Glomerular endothelial cell (primary cell): ENCODE measurements at places on chromosomes 6 and 20. TPM values are rescaled to one million over a fixed set of nuclear protein-coding genes. Genes with fewer than 3 reads are reported as not detected.

GRCh38 chr6:43075670-43076463 is at the start of gene PTK7:
Gene PTK7 (plus strand): TSS chr6:43076314. CDS start chr6:43076489, 175 bp downstream.
- no peak for DNase-seq

The CCN5 gene
- total RNA-seq = not detected in 2 replicates

DNA sequence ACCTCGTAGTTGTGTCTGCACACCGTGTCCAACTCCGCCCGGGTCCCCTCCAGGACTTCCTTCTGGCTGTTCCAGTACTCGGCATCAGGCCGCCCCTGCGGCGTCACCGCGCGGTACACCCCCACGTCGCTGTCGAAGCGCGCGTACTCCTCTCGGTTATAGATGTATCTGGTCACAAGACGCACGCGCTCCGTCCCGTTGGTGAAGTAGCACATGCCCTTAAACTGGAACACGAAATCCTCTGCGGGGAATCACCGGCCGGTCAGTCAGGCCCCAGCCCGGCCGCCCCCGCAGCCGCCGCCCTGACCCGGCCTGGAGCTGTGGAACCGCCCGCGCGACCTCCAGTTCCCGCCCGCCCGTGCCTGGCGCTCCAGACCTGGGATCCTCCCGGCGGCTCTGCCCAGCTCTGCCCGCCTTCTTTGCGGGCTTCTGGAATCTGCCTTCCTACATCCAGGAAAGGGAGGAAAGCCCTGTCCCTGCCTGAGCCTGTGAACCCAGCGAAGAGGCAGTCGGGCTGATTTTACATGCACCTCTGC is 1.6 kb downstream of the HLA-DQB1 start:
- no peak for DNase-seq

The IGF2R gene
- total RNA-seq = 138 and 191 TPM in 2 replicates

GRCh38 chr6:105458551-105458950 is 55.7 kb upstream of the PREP start:
- DNase-seq = no peak

- DNase-seq = no peak
These were observed 246.8 kb downstream of the ADGRG6 start for GRCh38 chr6:142548566-142548965.

The SPACA1 gene
- total RNA-seq = not detected in 2 replicates

GRCh38 chr6:123518441-123519188 is 118.1 kb downstream of the TRDN start:
- no peak for DNase-seq

- no peak for DNase-seq
These were observed 74.1 kb downstream of the CDKAL1 start for GRCh38 chr6:20608356-20608755.

The ADAM33 gene
- not detected in 2 replicates for total RNA-seq

DNA sequence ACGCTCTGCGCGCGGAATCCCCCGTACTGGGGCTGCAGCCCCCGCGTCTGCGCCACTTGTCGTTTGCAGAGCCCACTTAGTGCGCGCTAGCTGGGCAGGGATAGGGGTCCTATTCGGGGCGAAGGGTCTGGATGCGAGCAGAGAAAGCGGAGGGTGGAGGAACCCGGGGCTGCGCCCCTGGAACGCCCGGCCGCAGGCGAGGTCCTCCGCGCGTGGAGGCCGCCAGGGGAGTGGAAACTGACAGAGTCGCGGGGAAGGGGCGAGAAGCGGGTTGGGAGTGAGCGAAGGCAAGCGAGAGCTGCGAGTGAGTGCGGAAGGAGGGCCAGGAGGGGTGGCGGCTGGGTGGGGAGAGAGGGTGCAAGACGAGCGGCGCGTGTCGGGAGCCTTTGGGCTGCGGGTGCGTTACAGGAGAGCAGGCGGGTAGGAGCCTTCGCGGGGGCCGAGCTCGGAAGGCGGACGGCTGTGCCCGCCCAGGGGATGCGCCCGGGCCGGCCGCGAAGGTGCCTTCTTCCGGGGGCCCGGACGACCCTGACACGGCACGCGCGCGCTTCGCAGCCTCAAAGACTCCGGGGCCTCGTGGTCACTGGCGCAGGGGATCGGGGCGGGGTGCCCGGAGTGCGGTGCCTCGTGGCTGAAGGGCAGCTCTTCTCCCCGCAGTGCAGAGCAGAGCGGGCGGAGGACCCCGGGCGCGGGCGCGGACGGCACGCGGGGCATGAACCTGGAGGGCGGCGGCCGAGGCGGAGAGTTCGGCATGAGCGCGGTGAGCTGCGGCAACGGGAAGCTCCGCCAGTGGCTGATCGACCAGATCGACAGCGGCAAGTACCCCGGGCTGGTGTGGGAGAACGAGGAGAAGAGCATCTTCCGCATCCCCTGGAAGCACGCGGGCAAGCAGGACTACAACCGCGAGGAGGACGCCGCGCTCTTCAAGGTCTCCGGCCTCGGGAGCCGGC is 1.2 kb downstream of the IRF4 start:
- no peak for DNase-seq

DNA sequence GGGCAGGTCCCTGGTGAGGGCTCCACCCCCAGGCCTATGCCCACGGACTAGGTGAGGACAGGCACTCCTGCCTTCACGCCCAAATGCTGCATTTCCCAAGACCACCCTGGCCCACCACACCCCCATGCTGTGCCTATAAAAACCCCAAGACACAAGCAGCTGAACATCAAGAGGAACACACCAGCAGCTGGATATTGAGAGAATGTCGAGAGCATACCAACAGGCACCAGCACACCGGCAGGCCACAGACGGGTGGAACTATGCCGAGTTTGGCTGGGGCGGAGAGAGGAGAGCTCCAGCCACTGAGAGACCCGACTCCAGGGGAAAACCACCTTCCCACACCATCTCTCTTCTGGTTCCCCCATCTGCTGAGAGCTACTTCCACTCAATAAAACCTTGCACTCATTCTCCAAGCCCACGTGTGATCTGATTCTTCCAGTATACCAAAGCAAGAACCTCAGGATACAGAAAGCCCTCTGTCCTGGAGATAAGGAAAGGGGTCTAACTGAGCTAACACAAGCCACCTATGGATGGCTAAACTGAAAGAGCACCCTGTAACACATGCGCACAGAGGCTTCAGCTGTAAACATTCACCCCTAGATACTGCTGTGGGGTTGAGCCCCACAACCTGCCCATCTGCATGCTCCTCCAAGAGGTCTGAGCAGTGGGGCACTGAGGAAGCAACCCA is 316.2 kb downstream of the FOXC1 start:
- no peak for DNase-seq

DNA sequence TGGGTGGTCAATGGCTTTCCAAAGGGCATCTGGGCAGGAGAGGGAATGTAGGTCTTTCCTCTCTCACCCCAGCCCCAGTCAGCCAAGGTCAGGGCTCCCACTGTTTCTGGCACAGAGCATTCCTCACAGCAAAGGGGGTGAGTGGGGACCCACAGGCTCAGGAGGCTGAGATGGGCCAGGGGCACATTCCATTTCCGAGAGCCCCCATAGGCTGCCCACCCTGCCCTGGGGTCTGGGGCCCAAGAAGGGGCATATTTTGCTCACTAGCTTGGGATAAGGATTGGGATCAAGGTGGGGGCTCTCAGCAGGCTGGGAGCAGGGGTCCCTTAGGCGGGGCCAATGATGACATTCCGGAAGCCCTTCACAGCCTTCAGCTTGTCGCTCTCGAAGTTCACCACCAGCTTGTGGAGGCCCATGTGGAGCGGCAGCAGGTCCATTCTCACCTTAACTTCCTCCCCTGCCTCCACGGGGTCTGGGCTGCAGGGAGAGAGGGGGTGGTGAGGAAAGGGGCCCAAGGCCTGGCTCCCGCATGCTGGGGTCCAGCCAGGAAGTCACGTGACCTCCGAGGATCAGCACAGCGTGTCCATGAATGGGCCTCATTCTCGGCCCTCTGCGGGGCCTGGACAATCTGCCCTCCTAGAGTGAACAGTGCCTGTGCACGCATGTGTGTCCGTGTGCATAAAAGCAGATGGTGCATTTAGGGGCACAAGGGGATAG is 35.0 kb downstream of the TGM2 start:
- DNase-seq = no peak

DNA sequence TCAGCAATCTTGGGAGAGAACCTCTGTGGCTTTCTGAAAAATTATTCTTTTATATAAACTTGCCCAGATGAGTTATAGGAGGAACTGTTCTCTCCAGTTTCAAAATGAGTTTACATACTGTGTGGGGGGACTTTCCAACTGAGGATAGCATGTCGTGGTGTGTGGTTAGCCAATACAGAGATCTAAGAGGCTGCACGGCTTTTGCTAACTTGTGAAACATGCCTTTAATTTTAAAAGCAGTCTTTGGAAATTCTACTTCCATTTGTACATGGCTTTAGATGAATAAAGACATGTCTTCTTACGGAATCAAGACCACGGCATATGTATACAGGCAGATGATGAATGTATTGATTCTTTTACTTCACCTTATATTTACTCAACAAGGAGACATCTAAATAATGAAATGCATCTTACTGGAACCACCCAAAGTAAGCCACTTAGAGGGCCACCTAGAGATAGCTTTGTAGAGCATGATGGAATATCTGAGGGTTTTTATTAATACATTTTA is 39.8 kb downstream of the HIVEP1 start:
- DNase-seq = no peak

- no peak for DNase-seq
These were observed 1.1 kb downstream of the CRIP3 start for GRCh38 chr6:43307451-43308100.

DNA sequence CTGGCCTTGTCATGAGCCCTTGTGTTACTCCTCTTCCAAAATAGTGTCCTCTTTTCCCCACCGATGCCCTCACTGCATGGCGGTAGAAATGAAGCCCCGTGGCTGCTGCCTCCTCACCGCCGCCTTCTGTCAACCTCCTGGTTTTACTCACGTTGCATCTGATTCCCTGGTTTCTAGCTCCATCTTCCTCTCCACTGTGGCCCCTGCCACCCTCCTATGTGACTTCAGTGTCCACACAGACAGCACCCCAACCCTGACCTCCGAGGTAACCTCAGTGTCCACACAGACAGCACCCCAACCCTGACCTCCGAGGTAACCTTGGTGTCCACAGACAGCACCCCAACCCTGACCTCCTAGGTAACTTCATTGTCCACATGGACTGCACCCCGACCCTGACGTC is 122.8 kb upstream of the THBS2 start:
- DNase-seq = no peak

- DNase-seq = no peak
These were observed 154.7 kb downstream of the JARID2 start for GRCh38 chr6:15400572-15401004.

- no peak for DNase-seq
These were observed 811.5 kb downstream of the TENT5A start for GRCh38 chr6:80940976-80941375.

The PSORS1C2 gene
- total RNA-seq = not detected in 2 replicates

The PXMP4 gene
- 9.2 and 11.5 TPM in 2 replicates for total RNA-seq

GRCh38 chr6:148677594-148678476 is 69.0 kb upstream of the UST start:
- no peak for DNase-seq

DNA sequence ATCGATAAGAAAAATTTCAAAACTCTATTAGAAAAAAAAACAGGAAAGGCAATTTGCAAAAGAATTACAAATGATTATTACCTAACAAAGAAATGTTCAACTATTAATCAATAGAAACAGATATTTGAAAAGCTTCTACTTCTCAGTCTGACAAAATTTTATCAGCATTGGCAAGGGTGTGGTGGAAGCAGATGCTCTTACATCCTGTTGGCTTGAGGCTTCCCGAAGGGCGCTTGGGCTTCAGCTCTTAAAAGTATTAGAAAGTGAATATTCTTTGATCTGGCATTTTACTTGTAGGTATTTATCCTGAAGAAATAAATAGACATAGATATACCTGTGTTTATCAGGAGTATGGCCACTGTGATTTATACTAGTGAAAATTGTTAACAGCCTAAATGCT is 38.7 kb downstream of the SLC35D3 start:
- DNase-seq = no peak

The FERMT1 gene
- total RNA-seq = 1.2 and 3.9 TPM in 2 replicates

GRCh38 chr6:17877196-17877894 is 110.1 kb downstream of the KIF13A start:
- DNase-seq = no peak

DNA sequence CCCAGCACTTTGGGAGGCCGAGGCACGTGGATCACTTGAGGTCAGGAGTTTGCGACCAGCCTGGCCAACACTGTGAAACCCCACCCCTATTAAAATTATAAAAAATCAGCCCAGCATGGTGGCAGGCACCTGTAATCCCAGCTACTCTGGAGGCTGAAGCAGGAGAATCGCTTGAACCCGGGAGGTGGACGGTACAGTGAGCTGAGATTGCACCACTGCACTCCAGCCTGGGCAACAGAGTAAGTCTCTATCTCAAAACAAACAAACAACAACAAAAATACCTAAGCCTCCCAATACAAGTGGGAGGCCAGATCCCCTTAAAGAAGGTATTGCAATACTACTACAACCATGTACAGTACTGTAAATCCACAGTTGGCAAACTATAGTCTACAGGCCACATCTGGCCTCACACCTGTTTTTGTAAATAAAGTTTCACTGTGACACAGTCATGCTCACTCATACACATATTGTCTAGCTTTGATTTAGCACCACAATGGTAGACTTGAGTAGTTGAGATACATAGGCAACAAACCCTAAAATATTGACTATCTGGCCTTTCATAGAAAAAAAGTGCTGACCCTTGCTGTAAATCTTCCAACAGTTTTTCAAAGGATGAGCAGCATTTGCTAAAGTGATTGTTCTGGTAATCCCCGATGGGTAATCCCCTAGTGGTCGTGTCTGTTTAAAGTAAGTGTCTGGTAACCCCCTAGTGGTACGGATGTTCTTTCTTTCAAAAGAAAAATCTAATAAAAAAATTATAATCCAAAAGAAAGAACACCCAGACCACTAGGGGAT is 202.0 kb downstream of the RNGTT start:
- DNase-seq = no peak

DNA sequence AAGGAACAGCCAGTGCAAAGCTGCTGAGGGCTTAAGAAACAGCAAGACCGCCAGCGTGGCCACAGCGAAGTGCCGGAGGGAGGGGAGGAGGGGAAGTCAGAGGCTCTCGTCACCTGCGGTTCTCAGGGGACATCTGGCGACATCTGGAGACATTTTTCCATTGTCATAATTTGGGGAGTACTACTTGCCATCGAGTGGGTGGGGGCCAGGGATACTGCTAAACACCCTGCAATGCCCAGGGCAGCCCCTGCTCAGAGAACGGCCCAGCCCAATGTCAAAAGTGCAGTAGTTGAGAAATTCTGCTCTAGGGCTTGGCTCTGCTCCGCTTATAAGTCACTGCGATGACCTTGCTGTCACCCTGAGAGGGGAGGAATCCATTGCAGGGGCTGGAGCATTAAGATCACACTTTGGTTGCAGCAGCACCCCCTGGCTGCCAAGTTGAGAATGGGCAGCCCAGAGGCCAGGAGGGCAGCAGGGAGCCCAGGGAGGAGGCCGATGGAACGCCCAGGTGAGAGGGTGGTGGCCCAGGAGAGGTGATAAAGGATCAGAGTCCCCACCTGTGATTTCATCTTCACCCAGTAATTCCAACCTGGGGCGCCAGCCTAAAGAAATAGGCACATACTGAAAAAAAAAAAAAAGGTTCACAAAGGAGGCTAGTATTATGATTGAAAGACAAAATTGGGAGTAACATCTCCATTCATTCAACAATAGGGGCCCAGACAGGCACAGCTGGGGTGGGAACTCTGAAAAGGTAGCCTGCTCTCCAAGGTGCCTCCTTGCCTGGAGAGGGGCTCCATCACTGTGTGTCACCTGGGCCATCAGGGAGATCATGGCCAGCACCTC is 218.2 kb downstream of the BMP7 start:
- DNase-seq = no peak
